ENCODE measurements at places on chromosomes 1 and 21. TPM values are rescaled to one million over a fixed set of nuclear protein-coding genes. Genes with fewer than 3 reads are reported as not detected.

DNA sequence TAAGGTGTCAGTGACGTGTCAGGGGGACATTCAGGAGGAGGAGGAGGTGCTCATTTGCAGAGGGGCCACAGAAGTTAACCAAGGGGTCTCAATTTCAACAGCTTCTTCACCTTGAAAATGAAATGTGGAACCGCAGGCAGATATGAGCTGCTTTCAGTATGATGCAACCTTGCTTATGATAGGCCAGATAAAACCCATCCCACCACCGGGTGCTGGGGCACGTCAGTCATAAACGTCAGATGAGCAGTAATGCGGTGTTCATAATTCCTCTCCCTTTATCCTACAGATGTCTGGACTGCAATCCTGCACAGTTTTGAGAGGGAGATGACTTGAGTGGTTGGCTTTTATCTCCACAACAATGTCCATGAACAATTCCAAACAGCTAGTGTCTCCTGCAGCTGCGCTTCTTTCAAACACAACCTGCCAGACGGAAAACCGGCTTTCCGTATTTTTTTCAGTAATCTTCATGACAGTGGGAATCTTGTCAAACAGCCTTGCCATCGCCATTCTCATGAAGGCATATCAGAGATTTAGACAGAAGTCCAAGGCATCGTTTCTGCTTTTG lies 1.7 kb downstream of the PTGFR start:
- H3K27ac ChIP-seq, result no peak overlapping the region
- no peak overlapping the region for H3K4me3 ChIP-seq
- H3K4me1 ChIP-seq, result peaks cover 3% of the 10 kb centered on the region
- peaks cover 25% of the 10 kb centered on the region for H3K27me3 ChIP-seq
- no peaks in the 10 kb centered on the region for H3K36me3 ChIP-seq

GRCh38 chr1:64212031-64212430 lies 8.6 kb downstream of the UBE2U start:
- H3K27me3 ChIP-seq, result peaks cover 5% of the 10 kb centered on the region
- H3K36me3 ChIP-seq, result no peaks in the 10 kb centered on the region
- no peak overlapping the region for H3K4me3 ChIP-seq
- DNase-seq, result no peak
- no peak overlapping the region for H3K27ac ChIP-seq

GRCh38 chr1:112388436-112388835 lies 7.6 kb upstream of the CTTNBP2NL start:
- H3K4me1 ChIP-seq, result peaks cover 16% of the 10 kb centered on the region
- DNase-seq, result no peak
- no peak overlapping the region for H3K4me3 ChIP-seq
- no peak overlapping the region for H3K27ac ChIP-seq
- H3K27me3 ChIP-seq, result peaks cover 17% of the 10 kb centered on the region

GRCh38 chr1:232225336-232226131 lies 404.4 kb downstream of the SIPA1L2 start:
- H3K27me3 ChIP-seq, result no peaks in the 10 kb centered on the region
- no peak overlapping the region for H3K27ac ChIP-seq
- H3K4me3 ChIP-seq, result no peak overlapping the region
- no peaks in the 10 kb centered on the region for H3K36me3 ChIP-seq
- peaks cover 9% of the 10 kb centered on the region for H3K4me1 ChIP-seq

DNA sequence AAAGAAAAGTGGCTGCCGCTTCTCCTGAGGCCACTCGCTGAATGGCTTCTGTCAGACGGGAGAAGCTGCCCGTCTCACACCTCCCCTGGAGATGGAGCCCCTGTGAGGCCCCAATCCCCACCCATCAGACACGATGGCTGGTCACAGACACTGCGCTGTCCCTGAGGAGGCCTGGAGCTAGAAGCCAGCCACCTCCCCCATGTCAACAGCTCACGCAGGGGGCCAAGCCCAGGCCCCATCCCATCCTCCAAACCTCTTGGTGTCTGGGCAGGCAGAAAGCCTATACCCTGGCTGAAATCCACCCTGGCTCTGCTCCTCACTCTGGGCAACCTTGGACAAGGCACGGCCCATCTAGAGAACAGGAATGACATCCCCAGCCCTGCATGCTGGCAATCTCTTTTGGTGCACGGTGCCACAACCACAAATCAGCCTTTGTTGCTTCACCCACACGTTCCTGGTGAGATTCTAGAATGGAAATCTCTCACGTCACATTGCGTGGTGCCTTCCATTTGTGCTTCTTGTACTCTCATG lies 273.9 kb upstream of the VAMP3 start:
- H3K36me3 ChIP-seq, result no peaks in the 10 kb centered on the region
- no peaks in the 10 kb centered on the region for H3K27me3 ChIP-seq
- no peak overlapping the region for H3K27ac ChIP-seq
- H3K4me3 ChIP-seq, result no peak overlapping the region
- DNase-seq, result peak; percentile 19

DNA sequence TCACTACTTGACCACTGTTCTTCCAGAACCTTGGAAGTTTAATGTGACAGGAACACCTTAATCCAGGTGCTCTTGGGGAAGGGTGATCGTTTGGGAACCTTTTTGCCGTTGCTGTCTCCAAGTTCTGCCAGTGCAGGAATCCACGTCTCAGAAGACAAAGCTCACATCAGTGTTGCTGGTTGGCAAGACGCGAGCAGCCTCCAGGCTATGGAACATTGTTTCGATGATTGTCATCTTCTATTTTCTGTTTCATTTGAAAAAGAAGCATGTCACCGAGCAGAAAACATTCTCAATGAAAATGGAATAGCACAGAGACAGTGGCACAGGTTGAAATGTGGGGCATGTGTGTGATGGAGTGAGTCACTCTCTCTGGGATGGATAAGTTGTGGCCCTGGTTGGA lies 11.7 kb downstream of the STUM start:
- no peak overlapping the region for H3K27ac ChIP-seq
- H3K36me3 ChIP-seq, result no peaks in the 10 kb centered on the region
- H3K27me3 ChIP-seq, result peaks cover 6% of the 10 kb centered on the region
- no peak for DNase-seq
- H3K4me1 ChIP-seq, result no peaks in the 10 kb centered on the region
- H3K4me3 ChIP-seq, result no peak overlapping the region

- DNase-seq, result no peak
- H3K4me3 ChIP-seq, result no peak overlapping the region
- no peaks in the 10 kb centered on the region for H3K4me1 ChIP-seq
Measured at GRCh38 chr1:177219554-177220458, 49.0 kb downstream of the BRINP2 start.

DNA sequence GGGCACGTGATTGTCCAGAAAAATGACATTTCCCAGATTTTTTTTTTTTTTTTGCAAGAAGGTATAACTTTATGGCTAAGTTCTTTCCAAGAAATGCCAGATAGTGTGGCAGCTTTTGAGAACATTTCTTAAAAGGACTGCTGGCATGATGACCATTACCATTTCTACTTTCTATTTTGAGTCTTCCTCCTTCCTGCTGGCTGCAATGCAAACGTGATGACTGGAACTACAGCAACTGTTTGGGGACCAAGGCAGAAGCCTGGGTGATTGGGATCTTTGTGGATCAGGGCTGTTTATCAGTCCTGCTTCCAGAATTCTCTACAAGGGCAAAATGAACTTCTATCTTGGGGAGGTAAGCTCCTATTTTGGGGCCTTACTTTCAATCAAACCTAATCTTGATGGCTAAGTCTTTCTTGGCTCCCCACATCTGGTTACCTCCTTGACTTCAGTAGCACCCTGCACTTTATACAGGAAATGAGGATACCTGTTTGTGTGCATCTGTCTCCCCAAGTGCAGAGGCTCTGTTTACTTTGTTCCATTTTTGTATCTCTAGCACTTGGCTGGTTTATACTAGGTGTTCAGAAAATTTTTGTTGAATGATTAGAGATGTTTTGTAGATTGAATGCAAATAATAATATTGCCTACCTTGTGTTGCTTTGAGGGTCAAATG lies 3.7 kb upstream of the DDX20 start:
- H3K4me3 ChIP-seq, result no peak overlapping the region
- H3K27me3 ChIP-seq, result no peaks in the 10 kb centered on the region
- no peak for DNase-seq
- no peaks in the 10 kb centered on the region for H3K36me3 ChIP-seq

- H3K27ac ChIP-seq, result no peak overlapping the region
- no peak overlapping the region for H3K4me3 ChIP-seq
- H3K27me3 ChIP-seq, result peaks cover 1% of the 10 kb centered on the region
- no peaks in the 10 kb centered on the region for H3K36me3 ChIP-seq
Measured at GRCh38 chr1:94801919-94802546, 18.1 kb upstream of the SLC44A3 start.

DNA sequence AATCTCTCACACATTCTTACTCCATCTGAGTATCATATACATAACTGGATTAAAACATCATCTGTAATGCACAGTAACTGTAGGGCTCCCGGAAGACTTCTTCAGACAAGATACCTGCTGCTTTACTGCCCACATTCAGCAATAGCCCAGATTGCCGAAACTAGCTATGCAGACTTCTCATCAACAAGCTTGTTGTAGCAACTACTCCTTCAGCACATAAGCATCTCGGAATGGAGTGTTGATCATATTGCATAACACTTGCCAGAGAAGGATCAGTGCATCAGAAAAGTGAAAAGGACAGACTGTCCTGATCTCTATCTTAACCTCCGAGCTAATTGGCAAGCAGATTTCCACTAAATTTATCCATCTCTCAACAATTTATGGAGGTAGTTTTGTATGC lies 354.6 kb upstream of the C1orf87 start:
- H3K4me3 ChIP-seq, result no peak overlapping the region
- no peaks in the 10 kb centered on the region for H3K4me1 ChIP-seq
- H3K36me3 ChIP-seq, result no peaks in the 10 kb centered on the region
- no peaks in the 10 kb centered on the region for H3K27me3 ChIP-seq
- H3K27ac ChIP-seq, result no peak overlapping the region
- DNase-seq, result no peak

DNA sequence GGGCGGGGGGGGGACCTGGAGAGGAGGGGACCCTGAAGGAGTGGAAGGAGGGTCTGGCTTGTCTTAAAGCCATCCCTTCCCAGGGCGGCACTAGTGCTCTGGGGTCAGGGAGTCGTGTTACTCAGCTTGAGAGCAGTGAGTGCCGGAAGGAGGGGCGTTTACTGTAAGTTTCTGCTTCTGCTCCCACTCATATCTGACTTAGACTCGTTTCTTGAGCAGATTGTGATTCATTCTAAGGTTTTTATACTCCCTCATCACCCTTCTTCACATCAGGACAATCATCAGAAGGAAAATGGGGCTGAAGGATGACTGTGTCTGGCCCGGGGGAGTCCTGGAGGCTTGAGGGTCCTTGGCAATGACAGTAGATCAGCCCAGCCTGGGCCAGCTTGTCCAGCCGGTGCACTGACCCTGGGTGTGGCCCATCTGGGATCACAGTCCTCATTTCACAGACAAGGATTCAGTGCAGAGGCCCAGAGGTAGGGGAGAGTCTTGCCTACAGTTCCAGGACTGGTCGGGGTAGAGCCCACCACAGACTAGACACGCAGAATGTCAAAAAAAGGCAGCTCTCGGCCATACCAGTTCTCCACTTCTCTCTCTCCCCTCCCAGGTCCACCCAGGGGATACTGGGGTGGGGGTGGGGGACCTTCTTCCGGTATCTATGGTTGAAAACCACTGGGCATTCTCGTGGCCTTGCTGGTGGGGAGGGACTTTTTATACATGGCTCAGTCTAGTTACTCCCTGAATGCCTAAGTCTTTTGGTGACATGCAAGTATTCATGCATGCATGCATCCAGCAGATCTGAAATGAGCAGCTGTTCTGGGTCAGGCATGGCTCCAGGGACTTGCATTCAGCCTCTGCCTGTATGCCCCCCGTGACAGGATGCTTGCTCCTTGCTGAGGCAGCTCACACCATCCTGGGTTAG lies 5.1 kb downstream of the TNFRSF8 start:
- H3K36me3 ChIP-seq, result peaks cover 42% of the 10 kb centered on the region
- peaks cover 32% of the 10 kb centered on the region for H3K27me3 ChIP-seq
- peaks cover 62% of the 10 kb centered on the region for H3K4me1 ChIP-seq
- H3K4me3 ChIP-seq, result peak overlapping the region; percentile 69

DNA sequence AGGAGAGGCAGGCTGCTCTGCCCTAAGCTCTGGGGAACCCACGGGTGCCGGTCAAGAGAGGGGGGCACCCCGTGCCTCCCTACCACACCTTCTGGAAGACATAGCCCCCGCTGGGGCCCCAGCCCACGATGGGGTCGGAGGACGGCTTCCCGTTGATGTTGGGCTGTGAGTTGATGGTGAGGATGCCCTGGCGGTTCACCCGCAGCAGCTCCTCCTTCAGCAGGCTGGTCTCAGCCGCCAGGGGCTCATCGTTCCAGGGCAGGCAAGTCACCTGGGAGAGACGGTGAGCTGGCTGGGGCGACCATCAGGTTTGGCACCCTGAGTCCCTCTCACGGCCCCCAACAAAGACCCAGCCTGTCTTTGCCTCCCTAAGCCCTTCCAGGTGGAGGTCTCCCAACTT lies 11.9 kb downstream of the MTHFR start:
- H3K27ac ChIP-seq, result no peak overlapping the region
- DNase-seq, result no peak
- no peak overlapping the region for H3K4me3 ChIP-seq

DNA sequence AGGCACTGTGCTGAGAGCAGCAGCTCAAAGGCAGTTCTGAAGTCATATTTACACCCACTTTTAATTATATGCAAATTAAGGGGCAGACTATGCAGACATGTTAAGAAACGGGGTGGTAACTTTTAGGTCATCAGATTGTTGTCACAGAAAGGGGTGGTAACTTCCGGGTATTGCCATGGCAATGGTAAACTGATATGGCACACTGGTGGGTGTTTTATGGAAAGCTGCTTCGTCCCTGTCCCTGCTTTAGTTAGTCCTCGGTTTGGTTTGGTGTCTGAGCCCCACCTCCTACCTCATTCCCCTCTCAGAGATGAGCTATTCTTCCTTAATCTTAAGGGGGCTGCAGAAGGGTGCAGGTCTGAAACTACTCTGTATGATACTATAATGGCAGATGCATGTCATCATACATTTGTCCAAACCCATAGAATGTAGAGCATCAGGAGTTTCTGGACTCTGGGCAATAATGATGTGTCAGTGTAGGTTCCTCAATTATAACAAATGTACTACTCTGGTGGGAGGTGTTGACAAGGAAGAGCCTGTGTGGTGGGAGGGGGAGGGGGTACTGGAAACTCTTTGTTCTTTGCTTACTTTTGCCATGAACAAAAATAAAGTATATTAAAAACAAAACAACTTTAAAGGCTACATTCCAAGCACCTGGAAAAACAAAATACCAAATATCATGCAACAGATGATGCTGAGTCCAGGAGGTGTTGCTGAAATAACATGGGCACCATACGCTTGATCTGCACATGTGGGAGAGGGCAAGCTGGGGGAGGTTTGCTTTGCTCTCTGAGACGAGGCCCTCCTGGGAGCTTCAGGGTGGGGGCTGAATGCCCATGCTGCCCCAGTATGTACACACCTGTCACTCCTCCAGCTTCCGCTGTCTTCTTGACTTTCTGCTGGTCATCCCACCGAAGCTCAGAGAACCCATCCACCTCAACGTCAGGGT lies 6.3 kb downstream of the PARP1 start:
- H3K4me1 ChIP-seq, result peaks cover 64% of the 10 kb centered on the region
- no peak overlapping the region for H3K4me3 ChIP-seq
- H3K36me3 ChIP-seq, result peaks cover 65% of the 10 kb centered on the region
- DNase-seq, result no peak
- no peak overlapping the region for H3K27ac ChIP-seq

- H3K36me3 ChIP-seq, result no peaks in the 10 kb centered on the region
- no peak for DNase-seq
Measured at GRCh38 chr1:181180407-181181031, 92.0 kb downstream of the IER5 start.

PRKACB gene
- total RNA-seq, result 20.1 TPM

PTPRC gene
- total RNA-seq, result 503 TPM

SPATA21 gene
- not detected for total RNA-seq

NBPF4 gene
- not detected for total RNA-seq

YIPF1 gene
- total RNA-seq, result 19.1 TPM

SCCPDH gene
- total RNA-seq, result 21.5 TPM

HSF2BP gene
- 0.73 TPM for total RNA-seq

S100A14 gene
- total RNA-seq, result 0.26 TPM

FAM78B gene
- total RNA-seq, result 0.24 TPM

All from activated CD4-positive, alpha-beta memory T cell treated with anti-CD3 and anti-CD28 coated beads for 36 hours (primary cell).